ENCODE measurements at places on chromosomes 3 and 15.

GRCh38 chr3:3097958-3098357, 12.2 kb downstream of the IL5RA start:
- no peak for DNase-seq

GRCh38 chr3:65080432-65080831, 392.6 kb upstream of the ADAMTS9 start:
- DNase-seq = no peak

DNA sequence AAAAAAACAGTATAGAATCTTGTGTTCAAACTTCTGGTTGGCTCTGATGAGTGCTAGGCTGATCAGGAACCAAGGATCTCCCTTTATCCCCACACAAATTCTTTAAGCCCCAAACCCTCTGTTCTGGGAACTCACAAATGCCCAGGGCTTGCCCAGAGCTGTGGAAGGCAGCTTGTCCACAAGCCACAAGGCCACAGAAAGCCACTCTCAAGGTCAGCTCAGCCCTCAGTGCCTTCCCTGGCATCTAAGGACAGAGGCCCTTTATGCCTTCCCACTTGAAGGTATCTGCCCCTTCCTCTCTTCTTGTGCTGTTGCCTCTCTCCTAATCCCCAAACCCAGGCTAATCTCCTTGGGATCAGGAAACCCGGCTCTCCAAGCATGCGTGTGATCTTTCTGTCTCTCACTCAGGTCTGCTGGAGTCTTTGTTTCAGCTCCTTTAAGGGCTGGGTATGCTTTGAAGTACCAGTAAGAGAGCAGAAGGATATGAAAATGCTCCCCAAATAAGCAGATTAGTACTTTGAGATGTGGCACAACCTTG, 145.0 kb upstream of the TRIM42 start:
- DNase-seq = no peak

DNA sequence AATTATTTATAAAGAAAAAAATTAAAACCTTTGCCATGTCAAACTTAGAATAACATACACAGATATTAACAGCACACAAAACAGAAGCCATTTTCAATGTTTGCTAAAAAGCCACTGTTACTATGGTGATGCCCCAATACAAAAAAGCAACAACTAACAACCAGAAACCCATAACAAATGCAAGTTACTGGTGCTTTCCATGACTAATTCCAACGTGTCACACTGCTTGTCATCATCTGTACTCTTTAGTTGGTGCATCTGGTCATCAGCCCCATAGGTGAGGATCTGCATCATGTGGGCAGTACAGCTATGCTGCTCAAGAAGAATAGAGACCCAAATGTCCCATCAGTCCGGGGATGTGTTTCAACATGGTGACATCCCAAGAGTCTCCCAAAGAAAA, 52.8 kb downstream of the ATP8B4 start:
- DNase-seq = peak; percentile 44

- DNase-seq = peak; percentile 25
Observed at GRCh38 chr3:159346271-159346903, 544.5 kb downstream of the MFSD1 start.

GRCh38 chr3:142216321-142216720, 9.1 kb downstream of the GK5 start:
- no peak for DNase-seq

DNA sequence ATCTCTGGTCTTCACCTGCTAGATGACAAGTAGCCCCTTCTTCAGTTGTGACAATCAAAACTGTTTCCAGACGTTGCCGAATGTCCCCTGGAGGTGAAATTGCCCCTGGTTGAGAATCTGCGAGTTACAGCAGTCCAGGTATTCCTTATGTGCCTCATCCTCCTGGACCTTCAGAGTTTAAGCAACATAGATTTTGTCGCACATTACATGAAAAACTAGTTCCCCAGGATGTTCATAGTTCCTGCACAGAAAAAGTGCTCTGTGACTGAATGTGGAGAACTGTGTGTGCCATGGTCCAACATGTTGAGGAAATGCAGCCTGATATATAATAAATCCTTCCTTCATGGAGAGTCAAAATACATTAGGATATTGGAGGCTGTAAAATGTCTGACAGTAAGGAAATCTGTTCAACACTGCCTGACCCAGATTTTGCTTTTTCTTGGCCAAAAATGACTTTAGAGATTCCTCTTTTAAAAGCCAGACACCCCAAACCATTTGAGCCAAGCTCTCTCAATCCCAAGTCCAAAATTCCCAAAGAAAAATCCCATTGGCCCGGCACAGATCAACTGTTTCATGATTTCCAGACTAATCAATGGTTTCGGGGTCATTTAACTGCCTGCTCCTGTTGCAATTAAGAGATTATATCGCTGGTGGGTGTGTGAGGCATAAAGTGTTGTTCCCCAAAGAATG, 20.4 kb upstream of the SHC4 start:
- DNase-seq = peak; percentile 35

GRCh38 chr3:69297501-69297900, 88.4 kb downstream of the FRMD4B start:
- DNase-seq = no peak

GRCh38 chr15:68206711-68207151, 1.6 kb upstream of the CALML4 start:
- DNase-seq = no peak

GRCh38 chr3:119659606-119660291, 640 bp downstream of the POPDC2 start:
- no peak for DNase-seq

GRCh38 chr3:165210132-165210531, 13.9 kb upstream of the SLITRK3 start:
- peak; percentile 24 for DNase-seq

- no peak for DNase-seq
Observed at GRCh38 chr3:126849768-126850167, 133.1 kb upstream of the PLXNA1 start.

GRCh38 chr3:190990898-190991297, 128.4 kb upstream of the GMNC start:
- DNase-seq = no peak

GRCh38 chr3:172321035-172321434, 127.2 kb downstream of the GHSR start:
- DNase-seq = no peak

DNA sequence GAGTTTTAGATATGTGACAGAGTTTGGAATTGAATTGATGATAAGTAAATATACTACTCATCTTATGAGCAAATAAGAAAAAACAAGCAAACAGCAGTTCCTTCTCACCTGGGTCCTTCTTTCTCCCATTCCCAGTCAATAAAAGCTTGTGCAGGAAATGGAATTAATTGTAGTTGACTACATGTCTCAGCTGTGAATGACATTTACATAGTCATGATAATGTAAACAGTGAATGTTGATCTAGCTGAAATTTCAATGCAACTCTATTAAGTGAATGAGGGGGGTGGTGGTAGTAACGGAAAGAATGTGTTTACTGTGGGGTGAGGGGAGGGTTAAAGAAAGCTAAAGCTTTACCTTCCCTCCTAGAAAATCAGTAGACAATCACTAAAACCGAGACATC, 76.2 kb downstream of the NFKBIZ start:
- DNase-seq = peak; percentile 72
